ENCODE measurements at places on chromosomes 7 and 10. TPM values are rescaled to one million over a fixed set of nuclear protein-coding genes. Genes with fewer than 3 reads are reported as not detected.

Gene SPDYE1
- total RNA-seq, result not detected

Gene TMEM209
- total RNA-seq, result 19.3 TPM

Gene HILPDA
- total RNA-seq, result 25.6 TPM

Gene TDRD1
- not detected for total RNA-seq

Gene ATOH7
- total RNA-seq, result 0.21 TPM

Gene TMEM140
- total RNA-seq, result 0.64 TPM

Gene AKR1C8
- total RNA-seq, result 0.07 TPM

Gene TMEM130
- total RNA-seq, result 0.42 TPM

Gene ITGB8
- total RNA-seq, result 0.73 TPM

Gene MMD2
- not detected for total RNA-seq

Gene GBX1
- total RNA-seq, result 0.09 TPM

Gene SFTPA1
- total RNA-seq, result not detected

Gene GRM3
- not detected for total RNA-seq

Gene NEUROD6
- total RNA-seq, result not detected

Gene TET1
- total RNA-seq, result 0.71 TPM

Data from A549 treated with dexamethasone at 1 μM for 4 hours (cell line).